Urinary bladder (tissue), 4 donors: ENCODE measurements at places on chromosomes 4 and X. TPM values are rescaled to one million over a fixed set of nuclear protein-coding genes. Genes with fewer than 3 reads are reported as not detected.

GRCh38 chrX:110277609-110278008 is 40.3 kb downstream of the AMMECR1 start:
- DNase-seq = no peak

Gene TBX22
- total RNA-seq = 0.21 TPM

Gene BMX
- 4.8 TPM for total RNA-seq

Gene XAGE5
- not detected for total RNA-seq

DNA sequence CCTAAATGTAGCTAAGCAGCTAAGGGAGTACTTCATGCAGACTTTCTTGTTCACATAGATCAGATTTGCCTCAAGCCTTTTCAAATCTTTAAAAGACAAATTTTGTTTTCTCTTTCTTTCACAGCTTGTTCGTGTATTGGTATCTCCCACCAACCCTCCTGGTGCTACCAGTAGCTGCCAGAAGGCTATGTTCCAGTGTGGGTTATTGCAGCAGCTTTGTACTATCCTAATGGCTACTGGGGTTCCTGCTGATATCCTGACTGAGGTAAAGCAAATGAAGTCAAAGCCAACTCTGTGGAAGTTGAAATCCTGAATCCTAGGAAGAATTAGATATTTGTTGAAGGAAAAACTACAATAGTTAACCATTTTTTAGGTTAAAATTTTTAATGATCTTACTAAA is 62.6 kb downstream of the USO1 start:
- no peak for DNase-seq

DNA sequence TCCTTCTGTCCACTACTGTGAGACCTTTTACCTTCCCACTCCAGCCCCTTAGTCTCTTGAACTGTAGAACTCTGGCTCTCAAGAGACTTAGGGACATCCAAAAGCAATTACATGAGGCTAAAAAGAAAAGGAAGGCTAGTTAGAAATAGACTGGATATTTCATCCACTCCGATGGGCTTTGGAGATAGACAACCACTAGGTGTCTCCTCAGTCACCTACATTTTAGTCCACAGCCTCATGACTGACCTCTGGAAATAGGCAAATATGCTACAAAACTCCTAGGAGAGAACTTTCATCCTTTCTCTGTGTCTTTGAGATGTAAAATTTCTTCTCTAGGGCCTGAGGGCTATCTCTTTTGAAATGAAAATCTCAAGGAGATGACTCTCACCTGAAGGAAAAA is 45.1 kb upstream of the LAMP2 start:
- no peak for DNase-seq

Gene MAGEC3
- not detected for total RNA-seq

Gene GATA1
- total RNA-seq = not detected

GRCh38 chr4:907691-908425 is 24.3 kb downstream of the GAK start:
- no peak for DNase-seq

Gene ETDA
- not detected for total RNA-seq
